ENCODE measurements at places on chromosomes 1 and 21.

GRCh38 chr1:148385371-148386030 lies 97.6 kb downstream of the PPIAL4G start:
- DNase-seq, result no peak

- peak; percentile 67 for DNase-seq
Observed at GRCh38 chr1:69737527-69738185, 169.9 kb downstream of the LRRC7 start.

DNA sequence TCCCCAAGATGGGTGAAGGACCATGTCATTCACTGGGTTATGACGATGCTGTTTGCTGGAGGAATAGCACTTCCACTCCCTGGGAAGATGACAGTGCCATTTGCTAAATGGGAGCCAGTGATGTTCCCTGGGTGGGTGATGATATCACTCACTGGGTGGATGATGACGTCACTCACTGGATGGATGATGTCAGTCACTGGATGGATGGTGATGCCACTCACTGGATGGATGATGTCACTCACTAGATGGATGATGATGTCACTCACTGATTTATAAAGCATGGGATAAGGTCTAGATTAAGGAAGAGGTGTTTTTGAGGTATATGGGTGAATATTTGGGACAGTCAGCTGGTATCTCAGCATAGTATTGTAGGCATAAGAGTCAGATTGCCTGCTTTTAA lies 457.2 kb downstream of the AJAP1 start:
- DNase-seq, result no peak

GRCh38 chr21:44059710-44060109 lies 47.5 kb upstream of the PWP2 start:
- no peak for DNase-seq

- DNase-seq, result no peak
Observed at GRCh38 chr1:57447551-57447950, 23.7 kb upstream of the DAB1 start.

DNA sequence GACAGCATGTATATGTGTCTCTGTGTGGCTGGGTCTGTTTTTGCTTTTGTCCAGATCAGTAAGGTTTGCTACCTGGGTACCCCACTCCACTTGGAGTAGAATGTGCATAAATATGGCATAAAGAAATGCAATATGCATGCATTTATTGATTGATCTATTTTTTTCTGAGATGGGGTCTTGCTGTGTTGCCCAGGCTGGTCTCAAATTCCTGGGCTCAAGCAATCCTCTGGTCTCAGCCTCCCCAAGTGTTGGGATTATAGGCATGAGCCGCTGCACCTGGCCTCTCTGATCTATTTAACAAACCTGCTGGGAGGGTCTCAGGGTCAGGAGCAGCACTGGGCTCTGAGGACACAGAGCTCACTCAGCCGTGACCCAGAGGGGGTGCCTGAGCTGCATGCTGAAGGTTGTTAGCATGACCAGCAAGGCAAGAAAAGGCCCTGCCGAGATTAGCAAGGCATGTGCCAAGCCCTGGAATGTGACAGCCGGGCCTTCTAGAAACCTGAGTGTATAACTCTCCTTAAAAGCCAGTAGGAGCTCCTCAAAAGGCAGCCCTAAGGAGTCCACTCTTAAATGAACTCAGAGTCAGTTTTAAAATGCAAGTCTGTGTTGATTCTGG lies 22.5 kb downstream of the PCSK9 start:
- no peak for DNase-seq

GRCh38 chr1:151729966-151730291 lies 8.6 kb downstream of the RIIAD1 start:
- no peak for DNase-seq

GRCh38 chr1:200837931-200838571 lies 34.7 kb upstream of the GPR25 start:
- no peak for DNase-seq

GRCh38 chr1:25106352-25106751 lies 126.0 kb downstream of the SYF2 start:
- DNase-seq, result no peak

GRCh38 chr1:983798-984475 lies 2.0 kb upstream of the PERM1 start:
- DNase-seq, result no peak

DNA sequence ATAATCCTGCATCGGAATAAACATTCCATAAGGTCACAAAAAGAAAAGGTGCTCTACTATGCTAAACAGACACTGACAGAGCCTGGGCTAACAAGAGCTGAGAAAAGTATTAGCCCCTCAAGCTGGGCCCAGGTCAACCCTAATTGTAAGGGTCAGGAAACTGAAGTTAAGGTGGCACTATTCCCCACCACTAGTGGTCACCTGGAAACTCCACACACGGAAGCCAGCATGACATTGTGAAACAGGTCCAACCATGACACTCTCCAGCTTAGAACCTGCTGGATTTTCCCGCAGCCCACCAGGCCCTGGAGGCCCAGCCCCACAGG lies 1.2 kb downstream of the PTTG1IP start:
- no peak for DNase-seq

DNA sequence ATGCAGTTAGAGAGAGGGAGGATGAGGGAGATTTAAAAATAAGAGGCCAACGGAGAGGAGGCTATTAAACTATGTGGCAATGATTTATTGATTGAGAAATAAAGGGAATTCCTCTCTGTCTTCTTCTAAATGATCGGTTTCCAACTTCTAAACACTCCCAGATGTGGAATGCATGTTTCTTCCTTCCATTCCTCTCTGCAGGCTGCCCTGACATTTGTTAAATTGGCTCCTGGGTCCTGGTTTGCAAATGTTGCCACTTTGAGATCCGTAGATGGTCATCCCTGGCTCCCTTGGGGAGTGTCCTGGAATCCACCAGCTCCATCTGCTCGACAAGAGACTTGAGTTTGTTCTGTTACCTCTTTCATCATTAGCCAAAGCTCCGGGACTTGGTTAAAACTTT lies 10.3 kb upstream of the C1orf198 start:
- DNase-seq, result peak; percentile 65

DNA sequence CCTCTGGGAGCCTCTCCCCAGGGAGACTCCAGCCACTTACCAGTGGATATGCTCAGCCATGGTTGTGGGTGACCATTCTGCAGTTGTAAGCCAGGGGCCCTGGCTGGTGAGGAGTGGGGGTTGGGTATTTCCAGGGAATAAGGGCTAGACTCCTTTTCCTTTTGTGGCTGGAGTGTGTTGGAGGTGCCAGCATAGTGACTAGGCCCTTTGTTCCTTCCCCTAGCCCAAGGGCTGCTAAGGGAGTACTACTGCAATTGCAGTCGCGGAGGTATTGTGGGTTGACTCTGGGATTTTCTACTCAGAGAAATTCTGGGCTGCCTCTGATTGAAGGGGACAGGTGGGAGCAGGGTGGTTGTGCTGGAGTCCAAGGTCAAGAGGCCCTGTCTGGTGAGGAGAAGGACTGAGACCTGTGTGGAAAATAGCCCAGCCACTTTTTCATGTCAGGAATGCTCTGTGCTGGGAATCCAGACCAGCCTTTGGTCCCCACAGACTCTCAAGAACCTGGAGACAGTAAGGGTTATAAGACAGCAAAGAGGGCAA lies 43.1 kb downstream of the MROH9 start:
- no peak for DNase-seq

GRCh38 chr1:230542681-230543080 lies 99.6 kb upstream of the COG2 start:
- DNase-seq, result no peak

- DNase-seq, result no peak
Observed at GRCh38 chr21:44718571-44718970, 7.2 kb upstream of the TSPEAR start.

DNA sequence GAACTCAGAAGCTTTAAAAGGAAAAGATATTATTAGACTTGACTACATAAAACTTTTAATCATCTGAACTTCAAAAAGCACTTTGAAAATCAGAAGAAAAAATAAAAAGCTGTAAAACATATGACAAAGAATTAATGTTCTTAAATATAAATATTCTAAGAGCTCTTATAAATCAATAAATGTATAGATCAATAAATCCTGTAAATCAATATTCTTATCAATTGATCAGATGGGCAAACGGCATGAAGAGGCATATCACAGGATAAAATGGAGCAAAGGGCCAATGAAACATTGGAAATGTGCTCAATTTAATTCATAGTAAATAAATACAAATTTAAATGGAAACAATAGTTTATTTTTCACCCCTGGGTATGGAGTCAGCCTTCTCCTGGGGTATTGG lies 66.1 kb upstream of the SMYD2 start:
- no peak for DNase-seq

DNA sequence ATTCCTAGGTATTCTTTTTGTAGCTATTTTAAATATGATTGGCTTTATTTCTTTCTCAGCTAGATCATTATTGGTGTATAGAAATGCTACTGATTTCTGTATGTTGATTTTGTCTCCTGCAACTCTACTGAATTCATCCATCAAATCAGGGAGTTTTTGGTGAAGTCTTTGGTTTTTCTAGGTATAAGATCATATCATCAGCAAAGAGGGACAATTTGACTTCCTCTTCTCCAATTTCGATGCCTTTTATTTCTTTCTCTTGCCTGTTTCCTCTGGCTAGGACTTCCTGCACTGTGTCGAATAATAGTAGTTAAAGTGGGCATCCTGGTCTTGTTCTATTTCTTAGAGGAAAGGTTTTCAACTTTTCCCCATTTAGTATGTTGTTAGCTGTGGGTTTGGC lies 27.5 kb upstream of the PRKACB start:
- no peak for DNase-seq

DNA sequence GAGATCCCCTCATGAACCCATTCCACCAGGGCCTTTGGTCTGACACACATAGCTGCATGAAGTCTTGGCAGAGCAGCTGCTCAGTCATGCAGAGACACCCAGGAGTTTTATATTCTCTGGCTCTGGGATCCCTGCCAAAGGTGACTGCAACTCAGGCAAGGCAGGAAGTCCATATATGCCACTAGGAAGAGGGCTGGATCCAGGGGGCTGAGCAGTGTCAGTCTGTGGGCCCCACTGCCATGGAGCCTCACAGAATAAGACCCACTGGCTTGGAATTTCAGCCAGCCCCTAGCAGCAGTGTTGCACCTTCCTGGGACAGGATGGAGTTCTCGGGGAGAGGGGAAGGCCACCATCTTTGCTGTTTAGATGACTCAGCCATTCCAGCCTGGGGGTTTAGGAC lies 199.7 kb downstream of the TBX15 start:
- DNase-seq, result peak; percentile 28

- no peak for DNase-seq
Observed at GRCh38 chr21:41827951-41828883, 50.9 kb downstream of the PRDM15 start.

GRCh38 chr1:110631836-110632620 lies 25.9 kb upstream of the KCNA2 start:
- DNase-seq, result no peak

DNA sequence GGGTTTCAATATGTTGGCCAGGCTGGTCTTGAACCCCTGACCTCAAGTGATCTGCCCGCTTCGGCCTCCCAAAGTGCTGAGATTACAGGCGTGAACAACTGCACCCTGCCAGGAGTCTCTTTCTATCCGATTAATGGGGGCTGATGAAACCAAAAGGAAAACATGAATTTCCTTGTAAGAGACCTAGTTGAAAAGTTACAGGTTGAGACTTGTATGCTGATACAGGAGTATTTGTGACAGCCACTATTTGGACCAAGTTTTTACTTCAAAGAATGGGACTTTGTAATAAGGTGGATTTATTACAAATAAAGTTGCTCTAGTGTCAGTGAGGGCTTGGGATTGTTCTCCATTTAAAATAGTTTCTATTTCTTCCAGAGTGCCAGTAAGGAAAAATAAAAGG lies 43.6 kb upstream of the TMEM61 start:
- DNase-seq, result no peak

GRCh38 chr21:29390778-29391177 lies 92.1 kb downstream of the BACH1 start:
- no peak for DNase-seq

DNA sequence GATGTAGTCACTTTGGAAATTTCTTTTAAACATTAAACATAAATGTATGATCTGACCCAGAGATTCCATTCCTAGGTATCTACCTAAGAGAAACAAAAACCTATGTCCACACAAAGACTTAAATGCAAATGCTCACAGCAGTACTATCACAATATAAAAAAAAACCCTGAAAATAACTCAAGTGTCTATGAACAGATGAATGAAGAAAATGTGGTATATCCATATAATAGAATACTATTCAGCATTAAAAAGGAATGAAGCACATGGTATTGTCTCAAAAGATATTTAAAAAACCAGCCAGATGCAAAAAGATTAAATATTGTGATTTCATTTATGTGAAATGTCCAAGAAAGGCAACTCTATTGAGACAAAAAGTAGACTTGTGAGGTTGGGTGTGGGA lies 48.3 kb downstream of the ADSS2 start:
- DNase-seq, result no peak

Measured in muscle of arm (tissue), 14 donors.